Caco-2 (cell line): ENCODE measurements at places on chromosomes 1 and 21.

- no peak for DNase-seq
Observed at GRCh38 chr1:169041366-169041765, 65.1 kb upstream of the ATP1B1 start.

DNA sequence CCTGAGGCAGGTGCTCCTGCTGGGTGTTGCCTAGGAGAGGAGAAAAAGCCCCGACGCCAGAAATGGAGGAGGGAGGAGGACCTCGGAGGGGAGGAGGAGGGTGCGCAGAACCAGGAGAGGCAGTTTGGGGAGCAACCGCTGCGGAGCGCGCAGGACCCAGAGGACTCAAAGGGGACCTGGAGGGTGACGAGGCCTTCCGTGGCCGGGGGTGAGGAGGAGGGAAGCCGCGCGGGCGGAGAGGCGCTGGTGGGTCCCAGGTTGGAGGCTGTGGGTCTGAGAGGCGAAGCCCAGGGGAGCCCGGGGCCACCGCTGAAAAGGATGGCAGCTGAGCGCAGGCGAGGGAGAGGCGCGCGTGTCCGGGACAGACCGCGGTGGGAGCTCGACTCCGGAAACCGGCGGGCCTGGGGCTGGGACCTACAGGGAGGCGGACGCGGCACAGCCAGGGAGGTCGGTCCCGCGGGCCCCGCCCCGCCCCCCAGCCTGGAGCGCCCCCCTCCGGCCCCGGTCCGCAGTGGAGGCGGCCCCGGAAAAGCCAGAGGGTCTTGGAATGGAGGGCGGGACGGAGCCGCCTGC lies 15.1 kb downstream of the RNF223 start:
- DNase-seq, result peak; percentile 53

DNA sequence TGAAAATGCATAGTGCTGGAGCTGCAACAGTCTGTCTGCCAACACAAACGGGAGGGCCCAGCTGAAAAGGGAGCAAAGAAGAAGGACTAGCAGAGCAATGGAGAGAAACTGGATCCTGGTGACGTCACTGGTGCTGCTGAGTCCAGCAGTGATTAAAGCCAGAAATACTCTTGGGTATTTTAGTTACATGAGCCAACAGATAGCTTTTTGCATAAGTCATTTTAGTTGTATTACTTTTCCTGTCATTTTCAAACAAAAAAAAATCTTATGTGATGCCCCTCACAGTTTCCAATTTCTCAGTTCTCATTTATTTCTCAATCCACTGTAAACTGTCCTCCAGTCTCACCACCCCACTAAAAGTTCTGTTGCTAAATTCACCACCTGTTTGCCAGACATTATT lies 38.7 kb upstream of the NEK7 start:
- DNase-seq, result no peak

GRCh38 chr1:23282957-23283356 lies 61.1 kb downstream of the HNRNPR start:
- no peak for DNase-seq

DNA sequence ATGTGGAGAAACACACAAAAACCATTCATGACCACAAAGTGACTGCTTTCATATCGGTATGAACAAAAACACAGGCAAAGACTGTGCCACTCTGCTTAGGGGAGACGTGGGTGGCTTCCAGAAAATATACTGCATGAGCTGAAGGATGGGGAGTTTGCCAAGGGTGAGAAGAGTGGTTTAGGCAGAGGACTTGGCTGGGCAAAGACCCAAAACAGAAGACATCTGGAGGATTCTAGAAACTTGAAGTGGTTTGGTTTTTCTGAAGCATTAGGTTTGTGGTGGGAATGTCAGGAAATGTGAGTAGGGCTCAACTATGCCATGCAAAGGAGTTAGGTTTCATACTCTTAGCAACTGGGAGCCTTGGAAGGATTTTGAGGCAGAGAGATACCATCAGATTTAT lies 26.6 kb upstream of the DNM3 start:
- DNase-seq, result no peak

DNA sequence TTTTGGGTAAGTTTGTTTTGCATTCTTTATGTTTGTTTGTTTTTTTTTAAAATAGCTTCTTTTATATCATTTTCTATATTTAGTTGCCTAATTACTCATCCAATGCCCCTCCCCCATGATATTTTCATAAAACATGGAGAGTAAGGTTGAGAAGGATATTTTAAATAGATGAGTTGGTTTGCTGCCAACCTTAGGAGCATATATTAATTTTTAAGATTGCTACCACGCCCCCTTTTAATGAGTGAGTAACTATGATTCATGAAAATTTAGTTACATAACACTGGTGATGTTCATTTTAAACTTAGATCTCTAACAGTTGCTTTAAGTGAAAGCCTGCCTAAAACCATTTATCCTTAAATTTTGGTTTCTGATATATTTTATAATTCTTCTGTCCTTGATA lies 18.7 kb downstream of the TMEM50A start:
- DNase-seq, result no peak
